Astrocyte (in vitro differentiated cells and primary cell): ENCODE measurements at places on chromosomes 5 and 9. TPM values are rescaled to one million over a fixed set of nuclear protein-coding genes. Genes with fewer than 3 reads are reported as not detected.

DNA sequence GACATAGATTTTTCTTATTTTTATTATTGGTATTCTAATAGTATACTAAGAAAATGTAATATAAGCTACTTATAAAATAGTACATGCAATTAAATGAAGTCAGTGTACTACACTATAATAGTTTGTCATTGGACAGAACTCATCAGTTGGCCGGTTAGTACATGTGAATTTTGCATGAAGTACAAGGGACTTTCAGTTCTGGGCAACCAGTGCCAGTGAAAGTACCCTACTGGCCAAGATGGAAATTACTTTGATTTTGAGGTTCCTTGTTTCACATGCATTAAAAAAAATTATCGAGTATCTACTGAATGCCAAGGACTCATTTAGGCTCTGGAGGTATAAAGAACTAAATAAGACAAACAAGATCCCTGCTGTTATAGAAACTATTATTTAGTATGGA is 213.4 kb upstream of the ELL2 start:
- DNase-seq, result no peak

Gene PAPPA
- 172 and 208 TPM in 2 replicates for total RNA-seq

GRCh38 chr5:150751096-150751891 is 7.5 kb downstream of the DCTN4 start:
- peak; percentile 16 for DNase-seq

- no peak for DNase-seq
These were observed 391.5 kb downstream of the HTR1A start for GRCh38 chr5:63570752-63571151.

Gene ZNF608
- 57.3 and 61.5 TPM in 2 replicates for total RNA-seq

GRCh38 chr5:143922718-143923117 is 110.8 kb downstream of the HMHB1 start:
- peak; percentile 69 for DNase-seq

GRCh38 chr5:36373527-36374086 is 71.9 kb upstream of the RANBP3L start:
- DNase-seq, result peak; percentile 73

GRCh38 chr9:70435948-70436347 is 21.5 kb upstream of the KLF9 start:
- peak; percentile 61 for DNase-seq
